ENCODE measurements at places on chromosomes 1 and 21.

GRCh38 chr1:172229942-172230341, 190.5 kb upstream of the C1orf105 start:
- no peak for DNase-seq

- no peak for DNase-seq
Observed at GRCh38 chr1:233641029-233641428, 27.1 kb downstream of the KCNK1 start.

DNA sequence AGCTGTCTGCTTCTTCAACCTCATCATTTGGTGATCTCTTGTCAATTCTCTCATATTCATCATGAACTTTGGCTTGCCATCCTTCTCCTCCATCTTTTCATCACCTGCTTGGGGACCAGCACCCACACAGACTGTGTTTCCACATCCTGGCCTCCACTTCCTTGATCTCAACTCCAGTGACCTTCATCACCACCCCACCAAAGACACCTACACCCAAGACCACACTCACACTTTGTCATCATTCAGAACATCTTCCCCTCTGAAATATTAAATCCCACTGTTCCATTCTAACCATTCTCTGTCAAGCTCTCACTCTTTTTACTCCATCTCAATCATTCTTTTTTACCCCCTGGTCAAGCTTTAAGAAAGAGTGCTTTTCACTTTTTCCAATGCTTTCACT, 115.5 kb upstream of the VAV3 start:
- DNase-seq: no peak

GRCh38 chr1:108848806-108849205, 8.1 kb downstream of the AKNAD1 start:
- DNase-seq: no peak

- DNase-seq: no peak
Observed at GRCh38 chr1:154176337-154176736, 15.6 kb downstream of the TPM3 start.

GRCh38 chr21:36830100-36830499, 131.2 kb downstream of the SIM2 start:
- DNase-seq: no peak

GRCh38 chr21:14013056-14013603, 197.6 kb downstream of the LIPI start:
- no peak for DNase-seq

DNA sequence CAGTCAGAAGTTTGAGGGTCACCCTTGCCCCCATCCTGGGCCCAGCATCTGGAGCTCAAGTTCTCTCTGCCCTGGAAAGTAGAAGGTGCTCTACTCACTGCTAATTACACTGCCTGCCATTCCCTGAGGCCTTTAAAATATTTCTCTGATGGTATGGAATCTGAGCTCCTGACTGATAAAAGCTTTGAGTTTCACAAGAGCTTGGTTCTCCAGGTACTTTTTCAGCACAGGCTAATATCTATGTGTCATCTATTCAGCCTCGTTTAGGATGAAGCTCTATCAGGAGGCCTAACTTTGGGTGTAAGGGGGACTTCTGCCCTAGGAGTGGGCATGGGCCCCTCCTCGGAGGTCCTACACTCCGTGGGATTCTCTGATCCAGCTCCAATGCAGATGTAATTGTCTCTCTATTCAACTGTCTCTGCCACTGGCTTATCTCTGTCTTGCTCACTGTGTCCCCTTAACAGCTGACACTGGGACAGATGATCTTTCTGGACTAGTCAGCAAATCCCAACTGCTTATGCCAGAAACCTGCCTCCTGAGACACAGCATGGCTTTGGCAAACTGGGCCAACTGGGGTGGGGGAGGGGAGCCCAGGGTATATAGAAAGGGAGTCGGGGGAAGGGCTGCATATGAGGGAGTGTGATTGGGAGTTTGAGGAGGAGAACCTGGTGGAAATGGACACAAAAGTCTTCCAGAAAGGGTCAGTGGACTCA, 104.2 kb upstream of the GADD45A start:
- no peak for DNase-seq

- no peak for DNase-seq
Observed at GRCh38 chr21:25359724-25360123, 247.6 kb downstream of the MRPL39 start.

DNA sequence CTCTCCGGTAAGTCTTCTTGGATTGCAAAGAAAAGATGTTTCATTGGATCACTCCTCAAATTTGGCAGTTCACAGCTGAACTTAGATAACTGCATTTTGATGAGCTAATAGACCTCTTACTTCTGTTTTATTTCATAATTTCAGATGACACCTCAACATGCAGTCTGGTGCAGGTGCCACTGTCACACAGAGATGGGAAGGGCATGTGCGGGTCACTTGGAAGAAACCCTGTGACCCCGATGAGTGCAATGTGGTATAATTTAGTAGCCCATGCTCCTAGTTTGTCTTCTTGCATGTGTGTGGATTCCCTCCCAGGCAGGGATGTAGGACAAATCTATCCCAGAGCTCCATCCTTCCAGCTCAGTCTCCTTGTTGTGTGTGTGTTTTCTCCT, 481 bp upstream of the SLAMF1 start:
- no peak for DNase-seq

- no peak for DNase-seq
Observed at GRCh38 chr1:9338397-9339246, 45.9 kb downstream of the SPSB1 start.

- no peak for DNase-seq
Observed at GRCh38 chr1:119467219-119467618, 39.8 kb upstream of the HSD3B1 start.

DNA sequence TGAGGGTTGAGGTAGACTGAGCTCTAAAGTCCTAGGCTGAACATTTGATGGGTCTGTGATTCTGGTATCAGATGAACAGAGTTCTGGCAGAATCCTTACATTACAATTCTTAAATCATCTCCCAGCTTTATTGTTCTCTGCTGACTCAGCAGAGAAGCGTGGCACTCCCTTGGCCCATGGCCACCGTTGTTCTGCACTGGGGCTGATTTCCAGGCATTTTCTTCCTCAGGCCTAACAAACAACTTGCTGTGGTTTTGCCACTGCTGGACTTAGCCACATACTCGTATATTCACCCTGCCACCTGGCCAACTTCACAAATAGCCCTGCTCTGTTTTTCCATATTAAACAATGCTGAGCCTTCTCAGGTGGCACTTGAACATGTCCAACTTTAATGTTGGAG, 223.2 kb downstream of the TNR start:
- no peak for DNase-seq

- DNase-seq: no peak
Observed at GRCh38 chr1:111943066-111943465, 46.4 kb downstream of the KCND3 start.

- DNase-seq: no peak
Observed at GRCh38 chr1:209398313-209398991, 185.1 kb upstream of the CAMK1G start.

DNA sequence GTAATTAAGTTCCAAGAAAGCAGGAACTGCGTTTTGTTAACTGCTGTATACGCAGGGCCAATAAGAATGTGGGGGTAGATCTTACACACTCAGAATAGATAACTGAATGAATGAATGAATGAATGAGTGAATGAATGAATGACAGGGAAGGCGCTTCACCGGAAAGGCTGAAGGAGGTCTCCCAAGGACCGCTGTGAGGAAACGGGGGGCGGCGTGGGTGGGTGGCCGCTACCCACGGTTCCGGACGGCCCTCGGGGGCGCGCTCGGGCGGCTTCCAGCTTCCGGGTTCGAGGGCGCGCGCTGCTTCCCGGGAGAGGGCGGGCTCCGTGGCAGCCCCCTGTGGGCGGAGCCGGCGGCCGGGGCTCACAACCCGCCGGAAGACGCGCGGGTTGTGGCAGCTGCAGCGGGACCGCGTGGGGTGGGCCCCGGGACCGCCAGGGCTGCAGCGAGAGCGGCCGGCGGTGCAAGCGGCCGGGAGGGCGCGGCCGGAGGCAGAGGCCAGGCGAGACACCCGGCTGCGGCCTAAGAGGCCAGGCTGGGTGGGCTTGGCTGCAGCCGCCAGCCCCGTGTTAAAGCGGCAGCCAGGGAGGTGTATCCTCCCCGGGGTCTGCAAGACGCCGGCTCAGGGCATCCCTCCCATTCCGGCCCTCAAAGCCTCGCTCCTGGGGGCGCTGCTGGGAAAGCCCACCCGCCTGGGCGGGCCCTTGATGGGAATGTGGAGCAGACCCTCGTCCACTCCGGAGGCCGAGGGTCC, at the start of gene ZFP69:
ZFP69 (plus strand) TSS at position 367 of the 754 bp plus-strand sequence. CDS start 2,072 bp downstream, outside the sequence.
- DNase-seq: peak; percentile 89

DNA sequence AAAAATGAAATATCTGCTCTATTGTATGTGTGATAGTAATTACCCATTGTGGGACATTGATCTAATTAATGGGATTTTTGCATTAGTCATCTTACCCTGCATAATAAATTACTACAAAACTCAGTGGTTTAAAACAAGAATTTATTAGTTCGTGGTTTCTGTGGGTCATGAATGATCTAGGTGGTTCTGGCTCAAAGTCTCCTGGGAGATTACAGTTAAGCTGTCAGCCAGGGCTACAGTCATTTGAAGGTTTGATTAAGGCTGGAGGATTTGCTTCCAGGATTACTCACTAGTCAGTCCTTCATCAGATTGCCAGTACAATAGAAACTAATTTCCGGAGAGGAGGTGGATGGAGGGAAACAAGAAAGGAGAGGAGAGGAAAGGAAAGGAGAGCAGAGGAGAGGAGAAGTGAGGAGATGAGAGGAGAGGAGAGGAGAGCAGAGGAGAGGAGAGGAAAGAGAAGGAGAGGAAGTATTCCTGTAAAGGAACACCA, 60.4 kb upstream of the TNFSF4 start:
- DNase-seq: no peak

DNA sequence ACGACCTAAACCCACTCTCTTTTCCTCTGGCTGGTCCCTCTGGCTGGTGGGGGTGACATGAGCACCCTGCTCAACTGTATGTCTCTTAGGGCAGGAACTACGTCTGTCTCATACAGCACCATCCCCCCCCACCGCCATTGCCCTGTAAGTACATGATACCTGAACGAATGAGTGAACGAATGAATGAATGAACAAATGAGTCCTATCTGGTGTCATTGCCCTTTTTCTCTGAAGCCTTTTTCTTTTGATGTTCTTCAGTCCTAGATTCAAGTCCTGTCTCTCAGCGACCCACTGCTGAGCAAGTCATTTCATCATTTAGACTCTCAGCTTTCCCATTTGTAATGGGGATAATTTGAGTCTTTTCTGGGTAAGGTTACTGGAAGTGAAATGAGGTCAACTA, 10.8 kb downstream of the MATN1 start:
- DNase-seq: no peak

- no peak for DNase-seq
Observed at GRCh38 chr1:195472291-195472690, 1135.9 kb downstream of the KCNT2 start.

GRCh38 chr1:56563568-56563967, 15.8 kb downstream of the PLPP3 start:
- no peak for DNase-seq

DNA sequence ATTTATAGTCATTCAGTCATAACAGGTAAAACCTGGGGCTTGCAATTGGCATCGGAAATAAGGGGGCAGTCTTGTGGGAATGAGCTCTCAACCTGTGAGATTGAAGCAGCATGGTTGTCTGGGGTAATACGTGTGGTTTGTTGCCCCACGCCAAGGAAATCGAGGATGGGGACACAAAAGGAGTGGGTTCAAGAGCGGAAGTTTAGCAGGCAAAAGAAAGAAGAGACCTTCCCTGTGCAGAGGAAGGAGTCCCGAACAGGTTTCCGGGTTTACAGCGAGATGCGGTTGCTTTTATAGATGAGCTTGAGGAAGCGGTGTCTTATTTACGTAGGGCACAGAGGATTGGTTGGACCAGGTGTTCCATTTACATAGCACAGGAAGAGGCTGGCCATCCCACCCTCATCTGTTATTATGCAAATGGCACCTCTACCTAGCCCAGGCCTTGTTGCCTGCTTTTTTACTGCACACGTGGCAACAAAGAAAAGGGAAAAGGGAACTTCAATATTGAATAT, 37.3 kb downstream of the IFNAR1 start:
- no peak for DNase-seq

DNA sequence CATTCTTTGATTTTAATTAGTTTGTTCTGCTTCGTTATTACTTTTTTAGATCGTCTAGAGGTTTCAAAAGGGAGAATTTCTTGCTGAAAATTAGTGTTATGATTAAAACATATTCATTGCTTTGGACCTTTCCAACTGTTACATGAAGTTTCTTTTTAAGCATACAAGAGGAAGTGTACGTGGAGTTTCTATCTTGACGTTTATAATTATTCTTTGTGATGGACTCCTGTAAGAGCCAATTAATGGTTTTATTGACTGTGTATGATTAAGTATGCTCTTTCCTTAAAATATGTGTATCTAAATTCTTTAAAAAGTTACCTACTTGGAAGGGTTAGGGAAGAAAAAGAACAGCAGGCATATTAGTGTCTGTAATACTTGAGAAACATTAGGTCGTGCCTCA, 37.8 kb downstream of the SPEN start:
- no peak for DNase-seq

DNA sequence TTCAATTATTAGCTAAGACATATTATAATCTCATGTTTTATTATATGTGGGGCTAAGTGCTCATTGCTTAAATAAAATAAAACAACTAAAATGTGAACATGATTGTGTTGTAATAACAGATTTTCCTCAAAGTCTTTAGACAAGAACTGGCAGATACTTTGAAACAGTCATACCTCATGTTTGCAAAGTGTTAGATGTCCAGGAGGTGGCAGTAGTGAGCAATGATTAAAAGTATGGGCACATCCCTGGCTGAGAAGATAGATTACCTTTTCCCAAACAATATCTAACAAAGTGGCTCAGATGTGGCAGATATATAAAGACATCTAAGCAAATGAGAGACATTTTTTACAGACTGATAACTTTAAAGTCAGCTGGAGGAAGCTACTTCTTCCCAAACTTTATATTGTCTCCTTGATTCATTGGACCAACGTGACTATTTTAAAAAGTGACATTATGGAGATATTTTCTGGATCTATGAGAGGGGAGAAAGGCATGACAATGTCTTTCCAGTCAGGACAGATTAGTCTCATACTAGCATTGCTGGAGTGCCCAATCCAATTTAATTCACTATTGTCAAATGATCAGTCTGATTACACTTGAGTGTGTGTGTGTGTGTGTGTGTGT, 269.8 kb downstream of the S1PR1 start:
- DNase-seq: peak; percentile 33

GRCh38 chr1:53121319-53122172, 20.9 kb downstream of the SLC1A7 start:
- DNase-seq: no peak

- no peak for DNase-seq
Observed at GRCh38 chr1:101739826-101740330, 256.8 kb downstream of the OLFM3 start.

DNA sequence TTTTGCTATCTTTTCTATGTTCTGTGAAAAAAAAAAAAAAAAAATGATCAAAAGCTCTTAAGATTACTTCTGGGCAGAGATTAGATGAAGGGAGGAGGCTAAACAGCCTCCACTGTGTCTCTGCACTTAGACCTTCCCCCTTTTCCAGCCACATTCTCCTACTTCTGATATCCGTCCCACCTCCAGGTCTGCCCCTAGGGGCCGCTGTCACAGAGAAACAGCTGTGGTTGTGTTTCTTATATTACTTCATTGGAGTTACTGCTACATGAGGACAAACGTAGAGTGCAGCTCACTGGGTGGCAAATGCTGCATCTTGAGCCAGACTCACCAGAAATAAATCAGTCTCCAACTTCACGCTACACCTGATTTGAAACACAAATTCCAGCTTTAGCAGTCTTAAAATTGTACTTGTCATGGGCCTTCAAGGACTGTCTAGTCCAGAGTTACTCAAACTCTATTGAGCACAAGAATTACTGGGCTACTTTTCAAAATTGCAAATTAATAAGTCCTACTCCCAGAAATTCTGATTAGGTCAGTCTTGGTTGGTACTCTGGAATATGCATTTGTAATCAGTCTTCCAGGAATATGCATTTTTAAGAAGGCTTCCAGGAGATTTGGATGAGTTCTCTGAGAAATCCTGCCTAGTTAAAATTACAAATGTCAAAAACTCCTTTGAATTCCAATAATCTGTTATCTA, 125.2 kb upstream of the PTBP2 start:
- DNase-seq: peak; percentile 28
